ENCODE measurements at places on chromosomes 6 and 20.

DNA sequence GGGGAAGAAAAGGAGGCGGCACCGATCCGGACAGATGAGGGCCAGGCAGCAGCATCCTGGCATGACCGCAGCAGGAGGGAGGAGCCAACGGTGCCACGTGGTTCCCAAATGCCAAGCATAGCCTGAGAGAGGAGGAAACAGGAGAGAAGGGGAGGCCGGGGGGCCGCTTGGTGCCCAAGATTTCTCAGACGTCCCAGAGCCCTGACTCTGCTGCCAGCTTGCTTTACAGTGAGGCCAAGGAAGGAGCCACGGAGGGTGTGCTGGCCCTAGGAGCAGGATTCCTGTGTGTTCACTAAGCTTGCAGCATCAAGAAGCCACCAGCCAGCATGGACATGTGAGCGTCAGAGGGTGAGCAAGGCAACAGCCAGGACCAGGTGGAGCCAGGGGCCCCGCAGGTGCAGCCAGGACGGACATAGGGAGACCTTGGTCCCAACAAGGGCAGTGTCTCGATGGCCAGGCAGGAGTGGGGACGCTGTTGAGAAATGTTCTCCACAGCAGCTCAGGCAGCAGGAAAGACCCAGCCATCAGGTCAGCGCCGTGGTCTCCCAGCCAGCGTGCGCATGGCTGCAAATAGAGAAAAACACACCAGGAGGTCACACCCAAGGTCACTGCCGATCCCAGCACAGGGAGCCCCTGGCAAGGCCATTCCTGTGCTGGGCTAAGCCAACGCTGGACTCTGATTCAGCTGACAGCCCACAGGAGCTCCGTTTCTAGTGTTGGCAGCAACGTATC is 143.7 kb downstream of the DLL1 start:
- peak; percentile 25 for DNase-seq

DNA sequence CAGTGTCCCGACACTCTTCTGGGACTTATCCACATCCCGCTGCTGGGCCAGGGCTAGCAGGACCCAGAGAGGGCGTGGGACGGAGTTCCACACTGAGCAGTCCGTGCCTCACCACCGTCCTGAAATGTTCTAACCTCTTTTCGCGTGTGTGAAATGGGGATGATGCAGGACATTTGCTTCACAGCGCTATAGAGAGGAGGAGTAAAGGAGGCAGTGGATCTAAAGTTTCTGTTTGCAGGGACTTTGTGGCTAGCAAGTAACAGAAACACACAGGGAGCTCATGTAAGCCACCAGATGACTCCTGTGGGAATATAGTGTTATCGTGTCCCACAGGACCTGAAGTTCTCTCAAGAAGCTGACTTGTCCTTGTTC is 634 bp downstream of the ITPA start:
- DNase-seq = no peak

DNA sequence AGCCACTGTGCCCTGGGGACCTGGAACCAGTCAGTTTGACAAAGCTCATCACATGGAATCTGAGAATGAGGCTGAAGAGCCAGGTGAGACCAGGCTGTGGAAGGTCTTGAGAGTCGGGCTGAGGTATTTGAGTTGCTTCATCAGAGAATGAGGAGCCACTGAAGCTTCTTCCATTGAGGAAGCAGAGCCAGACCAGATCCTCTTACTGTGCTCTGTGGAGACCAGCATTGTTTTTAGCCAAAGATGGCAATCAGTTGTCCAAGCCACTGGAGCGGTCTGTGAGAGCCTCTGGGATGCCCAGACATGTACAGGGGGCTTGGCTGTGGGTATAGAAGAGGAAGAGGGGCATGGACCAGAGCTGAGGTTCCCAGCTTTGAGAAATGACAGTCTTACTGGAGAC is 6.1 kb upstream of the EPB41L1 start:
- DNase-seq = no peak

DNA sequence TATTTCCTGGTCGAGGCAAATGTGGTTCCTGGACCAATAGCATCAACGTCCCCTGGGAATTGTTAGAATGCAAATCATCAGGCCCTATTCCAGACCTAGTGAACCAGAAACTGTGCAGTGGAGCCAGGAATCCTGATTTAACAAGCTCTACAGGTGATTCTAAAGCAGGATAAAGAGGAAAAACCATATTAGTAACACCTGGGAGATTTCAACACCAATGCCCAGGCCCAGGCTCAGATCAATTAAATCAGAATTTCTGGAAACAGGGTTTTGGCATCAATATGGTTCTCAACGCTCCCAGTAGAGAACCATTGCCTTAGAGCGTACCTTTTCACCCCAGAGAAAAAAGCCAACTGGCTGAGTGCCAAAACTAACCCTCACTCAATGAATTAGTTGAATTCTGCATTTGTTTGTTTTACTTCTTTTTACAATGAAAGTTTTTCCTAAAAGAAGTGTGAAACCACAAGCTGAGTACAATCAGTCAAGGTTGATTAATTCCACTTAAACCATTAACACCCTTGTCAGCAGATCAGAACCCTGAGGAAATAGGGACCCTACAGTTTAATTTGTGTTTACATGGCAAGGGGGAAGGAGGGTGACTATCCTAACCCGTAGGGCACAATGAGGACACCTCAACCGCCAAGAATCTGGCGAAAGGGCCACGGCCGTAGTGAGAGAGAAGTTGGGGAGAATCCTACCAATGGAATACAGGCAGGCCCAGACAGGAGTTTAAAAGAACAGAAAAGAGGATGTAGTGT is 34.9 kb upstream of the LOC128125822 start:
- DNase-seq = no peak

- DNase-seq = peak; percentile 48
Measured at GRCh38 chr6:33426590-33427511, 7.0 kb downstream of the SYNGAP1 start.

- DNase-seq = no peak
Measured at GRCh38 chr6:142965164-142965563, 20.2 kb upstream of the HIVEP2 start.

- no peak for DNase-seq
Measured at GRCh38 chr6:84508981-84509380, 255.4 kb downstream of the TBX18 start.

- DNase-seq = no peak
Measured at GRCh38 chr6:79077715-79078074, 359 bp downstream of the PHIP start.

DNA sequence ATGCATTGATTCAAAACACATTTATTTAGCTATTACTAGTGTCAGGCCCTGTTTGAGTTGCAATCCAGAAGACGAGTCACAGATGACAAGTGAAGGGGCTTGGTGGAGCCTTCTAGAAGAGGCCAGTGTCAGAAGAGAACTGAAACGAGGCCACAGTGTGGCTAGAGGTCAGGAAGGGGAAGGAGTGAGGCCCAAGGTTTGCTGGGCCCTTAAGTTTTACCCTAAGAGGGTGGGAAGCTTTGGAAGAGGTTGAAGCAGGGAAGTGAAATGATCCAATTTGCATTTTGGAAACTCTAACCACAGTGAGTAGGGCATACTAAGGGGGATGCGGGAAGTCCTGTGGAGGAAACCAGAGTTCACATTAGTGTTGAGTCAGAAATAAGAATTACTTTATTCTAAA is 25.0 kb downstream of the TTK start:
- DNase-seq = no peak

DNA sequence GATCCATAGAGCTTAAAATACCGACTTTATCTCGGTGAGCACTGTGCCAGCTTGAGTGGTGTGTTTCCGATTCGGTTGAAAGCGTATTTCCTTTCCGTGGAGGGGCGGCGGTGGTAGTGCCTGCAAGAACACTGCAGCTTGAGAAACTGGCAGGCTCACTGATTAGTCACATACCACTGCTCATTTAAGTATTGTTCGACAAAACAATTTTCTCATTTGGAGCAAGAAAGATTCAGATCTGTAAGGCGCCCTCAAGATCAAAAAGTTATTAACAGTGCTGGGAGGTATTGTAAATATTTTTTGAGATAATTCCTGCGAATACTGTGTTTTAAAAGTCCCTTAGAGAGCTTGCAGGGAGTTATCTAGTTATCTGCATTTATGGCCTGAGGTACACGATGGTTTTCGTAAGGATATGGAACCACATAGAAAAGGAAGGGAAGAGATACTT is 1.3 kb downstream of the MAPK14 start:
- peak; percentile 51 for DNase-seq

DNA sequence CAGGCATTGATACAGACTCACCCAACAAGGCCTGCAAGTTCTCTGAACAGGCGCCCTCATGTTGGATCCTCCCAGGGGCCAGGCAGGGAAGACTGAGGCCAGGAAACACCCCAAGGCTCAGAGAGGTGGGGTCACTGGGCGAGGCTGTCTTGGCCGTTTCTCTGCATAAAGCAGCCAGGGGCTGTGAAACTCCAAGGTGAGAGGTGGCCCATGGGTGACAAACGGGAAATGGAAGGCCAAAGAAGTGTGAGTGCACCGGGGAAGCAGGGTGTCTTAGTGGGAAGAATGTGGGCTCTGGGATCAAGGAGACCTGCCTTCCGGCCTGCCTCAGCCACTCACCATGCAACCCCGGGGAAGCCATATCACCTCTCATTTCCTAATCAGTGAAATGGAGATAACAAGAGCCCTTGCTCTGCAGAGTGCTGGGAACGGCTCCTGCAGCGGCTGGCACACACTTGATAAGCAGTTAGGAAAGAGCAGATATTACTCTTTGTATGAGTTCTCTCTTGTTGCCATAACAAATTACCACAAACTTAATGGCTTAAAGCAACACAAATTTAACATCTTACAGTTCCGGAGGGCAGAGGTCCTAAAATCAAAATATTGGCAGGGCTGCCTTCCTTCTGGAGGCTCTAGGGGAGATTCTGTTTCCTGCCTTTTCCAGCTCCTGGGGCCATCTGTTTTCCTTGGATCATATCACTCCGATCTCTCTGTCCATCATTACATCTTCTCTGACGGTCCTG is 168.6 kb downstream of the NFATC2 start:
- DNase-seq = no peak

GRCh38 chr6:12483712-12484111 is 193.6 kb downstream of the EDN1 start:
- no peak for DNase-seq

- DNase-seq = no peak
Measured at GRCh38 chr6:17470938-17471327, 77.5 kb downstream of the CAP2 start.

GRCh38 chr6:3693831-3694230 is 57.7 kb downstream of the PXDC1 start:
- no peak for DNase-seq

DNA sequence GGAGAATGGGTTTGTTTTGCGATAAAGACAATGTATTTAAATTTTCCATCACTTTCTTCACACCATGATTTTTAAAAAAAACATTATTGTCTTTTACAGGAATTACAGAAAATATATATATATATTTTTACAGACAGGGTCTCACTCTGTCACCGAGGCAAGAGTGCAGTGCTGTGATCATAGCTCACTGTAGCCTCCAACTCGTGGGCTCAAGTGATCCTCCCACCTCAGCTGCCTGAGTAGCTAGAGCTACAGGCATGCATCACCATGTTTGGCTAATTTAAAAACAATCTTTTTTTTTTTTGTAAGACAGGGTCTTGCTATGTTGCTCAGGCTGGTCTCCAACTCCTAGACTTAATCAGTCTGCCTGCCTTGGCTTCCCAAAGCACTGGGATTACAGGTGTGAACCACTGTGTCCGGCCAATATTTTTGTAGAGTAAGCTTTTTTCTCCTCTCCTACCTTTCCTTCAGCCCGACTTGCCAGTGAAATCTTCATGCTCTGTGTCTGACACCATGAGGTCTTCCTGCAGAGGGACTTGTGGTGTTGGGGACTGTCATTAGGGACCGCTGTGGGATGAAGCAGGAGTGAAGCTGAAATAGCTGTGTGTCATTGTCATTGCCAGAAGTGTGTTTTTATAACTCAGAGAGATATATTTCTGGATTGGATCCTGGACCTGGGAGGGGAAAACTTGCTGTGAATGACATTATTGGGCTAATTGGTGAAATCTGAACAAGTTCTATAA is 13.2 kb downstream of the DSP start:
- DNase-seq = no peak

GRCh38 chr20:2659547-2659946 is 4.5 kb downstream of the IDH3B start:
- no peak for DNase-seq

DNA sequence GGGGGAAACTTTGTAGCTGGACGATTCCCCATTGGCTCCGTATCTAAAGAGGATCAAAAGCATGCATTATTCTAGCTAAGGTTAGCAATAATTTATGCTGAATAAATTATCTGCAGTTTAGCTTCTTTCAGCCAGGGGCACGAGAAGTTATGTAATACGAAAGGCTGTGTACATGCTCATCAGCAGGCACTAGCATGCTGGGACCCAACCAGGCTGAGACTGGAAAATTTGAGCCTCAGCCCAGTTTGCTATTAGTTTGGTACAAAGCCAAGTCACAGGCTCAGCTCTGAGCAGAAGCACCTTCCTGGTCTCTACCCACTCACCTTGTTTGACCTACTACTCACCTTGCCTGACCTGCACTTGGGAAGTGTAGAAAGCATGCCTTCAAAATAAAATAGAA is 328.1 kb upstream of the ARID1B start:
- DNase-seq = no peak

GRCh38 chr6:142947714-142948480 is 2.9 kb upstream of the HIVEP2 start:
- DNase-seq = no peak

GRCh38 chr6:113381959-113382358 is 475.2 kb upstream of the MARCKS start:
- DNase-seq = no peak
